ENCODE measurements at places on chromosomes 7 and 10.

GRCh38 chr7:143002898-143003297 lies 24.0 kb downstream of the OR9A2 start:
- no peak for DNase-seq

- peak; percentile 61 for DNase-seq
Measured at GRCh38 chr7:77679608-77680007, 16.7 kb upstream of the RSBN1L start.

- DNase-seq = peak; percentile 86
Measured at GRCh38 chr7:92621026-92621540, 30.9 kb upstream of the FAM133B start.

GRCh38 chr10:129288999-129289584 lies 177.9 kb upstream of the MGMT start:
- DNase-seq = no peak

- DNase-seq = no peak
Measured at GRCh38 chr10:63042256-63042655, 90.9 kb upstream of the NRBF2 start.

DNA sequence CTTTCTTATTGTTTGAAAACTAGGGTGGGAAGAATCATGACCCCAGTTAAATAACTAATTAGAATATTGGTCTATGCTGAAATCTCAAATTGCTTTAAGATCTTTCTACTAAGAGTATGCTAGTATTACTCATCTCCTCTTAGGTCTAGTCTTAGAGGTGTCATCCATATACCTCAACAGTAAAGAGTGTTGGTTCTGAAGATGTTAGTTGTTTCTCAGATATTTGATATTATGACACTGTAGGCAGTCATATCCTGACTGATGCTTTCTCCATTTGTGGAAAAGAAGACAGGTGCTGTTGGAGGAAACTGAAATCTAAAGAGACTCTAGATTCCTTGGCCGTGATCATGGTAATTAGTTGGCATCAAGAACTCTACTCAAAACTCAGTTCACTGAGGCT lies 21.2 kb downstream of the BPGM start:
- DNase-seq = no peak

DNA sequence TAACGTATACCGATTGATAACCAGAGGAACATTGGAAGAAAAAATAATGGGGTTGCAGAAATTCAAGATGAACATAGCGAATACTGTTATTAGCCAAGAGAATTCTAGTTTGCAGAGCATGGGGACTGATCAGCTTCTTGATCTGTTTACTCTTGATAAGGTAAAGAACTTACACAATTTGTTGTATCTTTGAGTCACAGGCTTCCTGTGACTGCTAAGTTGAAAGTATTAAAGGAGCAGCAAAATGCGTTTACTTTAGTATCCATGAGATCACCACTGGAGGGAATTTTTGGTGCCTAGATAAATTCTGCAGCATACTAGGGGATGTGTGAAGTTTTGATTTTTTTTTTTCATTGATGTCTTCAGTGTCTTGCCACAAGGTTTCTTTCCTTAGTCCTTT lies 103.6 kb downstream of the BTAF1 start:
- DNase-seq = no peak

DNA sequence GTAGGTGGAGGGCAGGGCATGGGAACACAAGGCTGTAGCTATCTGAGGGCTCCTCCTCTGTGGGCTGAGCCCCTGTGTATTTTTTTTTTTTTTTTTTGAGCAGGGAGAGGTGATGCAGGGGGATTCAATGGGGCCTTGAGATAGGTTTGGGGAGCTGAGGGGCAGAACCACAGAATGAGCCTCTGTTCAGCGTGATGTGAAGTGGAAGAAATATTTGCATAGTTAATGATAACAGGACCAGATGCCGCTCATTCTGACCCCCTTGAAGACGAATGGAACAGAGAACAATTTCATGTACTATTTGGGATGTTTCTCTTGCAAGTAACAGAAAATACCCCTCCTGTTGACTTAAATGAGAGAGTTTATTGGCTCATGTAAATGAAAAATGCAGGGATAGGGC lies 69.7 kb upstream of the EMX2 start:
- DNase-seq = no peak

DNA sequence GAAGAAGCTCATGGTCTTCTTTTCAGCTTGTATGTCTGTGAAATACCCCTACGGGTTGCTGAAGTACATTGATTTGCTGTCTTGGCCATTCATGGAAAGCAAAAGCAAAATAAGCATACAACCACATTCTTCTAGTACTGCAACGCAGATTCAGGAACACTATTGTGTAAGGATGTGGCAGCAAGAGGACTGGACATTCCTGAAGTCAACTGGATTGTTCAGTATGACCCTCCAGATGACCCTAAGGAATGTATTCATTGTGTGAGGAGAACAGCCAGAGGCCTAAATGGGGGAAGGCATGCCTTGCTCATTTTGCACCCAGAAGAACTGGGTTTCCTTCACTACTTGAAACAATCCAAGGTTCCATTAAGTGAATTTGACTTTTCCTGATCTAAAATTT lies 133.4 kb upstream of the ANKRD1 start:
- no peak for DNase-seq

GRCh38 chr7:43164757-43165156 lies 52.3 kb downstream of the HECW1 start:
- DNase-seq = no peak

DNA sequence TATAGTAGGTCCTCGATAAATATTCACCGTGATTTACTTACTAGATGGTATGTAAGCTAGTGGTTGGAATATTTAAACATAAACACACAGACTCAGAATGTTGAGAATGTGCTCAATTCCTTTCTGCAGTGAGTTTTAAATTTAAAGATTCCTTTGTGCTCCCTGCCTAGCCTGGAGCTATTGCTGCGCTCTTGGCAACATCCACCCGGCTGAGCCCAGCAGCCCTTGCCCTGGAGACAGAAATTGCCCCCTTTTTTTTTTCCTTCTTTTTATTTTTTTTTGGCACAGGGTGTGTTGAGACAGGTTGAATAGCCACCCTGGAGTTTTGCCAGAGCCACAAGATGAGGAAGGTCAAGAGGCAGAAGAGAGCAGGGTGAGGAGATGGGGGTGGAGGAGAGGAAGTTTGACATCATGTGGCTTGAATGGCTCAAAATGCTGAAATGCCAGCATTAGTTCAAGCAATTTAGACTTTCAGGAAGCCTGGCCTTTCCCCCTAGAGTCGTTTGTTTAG lies 180.8 kb downstream of the PRKCQ start:
- DNase-seq = no peak

DNA sequence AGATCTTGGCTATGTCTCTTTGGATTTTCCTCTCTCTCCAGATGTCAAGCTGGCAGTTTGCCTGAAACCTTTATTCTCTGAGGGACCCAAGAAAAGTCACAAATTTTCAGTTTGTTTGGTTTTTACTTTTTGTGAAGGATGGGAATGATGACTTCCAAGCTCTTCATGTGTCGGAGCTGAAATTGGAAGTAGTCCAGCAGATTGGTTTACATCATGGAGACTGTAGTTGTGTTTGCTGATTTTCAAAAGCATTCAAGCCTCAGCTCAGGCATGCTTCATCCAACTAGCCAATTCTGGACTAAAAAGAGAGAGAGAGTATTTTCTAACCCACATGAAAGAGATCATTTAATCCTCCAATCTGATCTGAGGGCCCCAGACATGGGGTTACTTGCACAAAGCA lies 326.2 kb upstream of the AUTS2 start:
- DNase-seq = no peak

- no peak for DNase-seq
Measured at GRCh38 chr7:56256108-56256507, 139.9 kb upstream of the NUPR2 start.
